ENCODE measurements at places on chromosomes 11 and 22.

- no peak for DNase-seq
Observed at GRCh38 chr11:97764193-97764592, 1256.6 kb upstream of the CNTN5 start.

DNA sequence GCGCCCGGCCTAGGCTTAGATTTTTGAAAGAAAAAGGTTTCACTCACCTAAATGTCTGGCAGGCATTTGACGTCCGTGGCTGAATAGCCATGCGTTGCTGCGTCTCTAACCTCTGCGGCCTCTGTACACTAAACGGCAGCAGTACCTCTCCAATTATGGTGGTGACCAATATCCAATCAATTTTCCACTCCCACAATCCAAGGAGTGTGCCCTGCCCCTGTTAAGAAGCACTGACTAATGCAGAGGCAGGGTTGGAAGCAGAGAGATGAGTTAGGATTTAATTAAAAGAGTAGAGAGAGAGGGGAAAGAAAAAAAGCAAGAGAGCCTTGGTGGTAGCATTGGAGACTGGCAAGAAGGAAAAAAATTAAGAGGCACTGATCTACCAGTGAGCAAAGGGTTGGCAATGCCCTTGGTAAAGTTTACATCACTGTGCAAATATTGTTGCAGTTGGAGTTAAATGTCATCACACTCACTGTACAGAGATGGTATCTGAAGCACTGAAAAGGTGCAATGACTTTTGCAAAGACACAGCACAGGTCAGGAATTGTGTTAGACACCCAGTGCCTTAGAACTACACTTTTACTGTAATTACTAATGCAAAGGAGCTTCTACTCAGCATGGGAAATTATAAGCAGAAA lies 526.7 kb downstream of the NTM start:
- no peak for DNase-seq

- no peak for DNase-seq
Observed at GRCh38 chr22:38122616-38123015, 12.1 kb upstream of the BAIAP2L2 start.

- DNase-seq = no peak
Observed at GRCh38 chr11:26078231-26078821, 253.6 kb upstream of the ANO3 start.

DNA sequence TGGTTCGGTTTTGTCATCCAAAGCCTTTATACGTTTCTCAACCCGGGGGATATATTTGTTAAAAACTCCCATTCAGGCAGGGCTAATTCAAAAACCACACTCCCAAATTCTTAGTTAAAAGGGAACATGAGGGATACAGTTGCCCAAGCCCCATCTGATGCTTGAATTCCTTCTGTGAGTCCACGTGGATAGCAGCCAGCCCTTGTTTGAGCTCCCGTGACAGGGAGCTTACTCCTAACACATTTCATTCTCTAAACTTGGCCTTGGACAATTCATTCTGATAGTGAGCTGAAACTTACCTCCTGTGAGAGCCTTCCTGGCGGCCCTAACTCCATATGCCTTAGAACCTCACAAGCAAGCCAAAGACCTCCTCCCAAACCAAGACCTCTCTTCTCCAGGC lies 357.5 kb downstream of the TENM4 start:
- no peak for DNase-seq

DNA sequence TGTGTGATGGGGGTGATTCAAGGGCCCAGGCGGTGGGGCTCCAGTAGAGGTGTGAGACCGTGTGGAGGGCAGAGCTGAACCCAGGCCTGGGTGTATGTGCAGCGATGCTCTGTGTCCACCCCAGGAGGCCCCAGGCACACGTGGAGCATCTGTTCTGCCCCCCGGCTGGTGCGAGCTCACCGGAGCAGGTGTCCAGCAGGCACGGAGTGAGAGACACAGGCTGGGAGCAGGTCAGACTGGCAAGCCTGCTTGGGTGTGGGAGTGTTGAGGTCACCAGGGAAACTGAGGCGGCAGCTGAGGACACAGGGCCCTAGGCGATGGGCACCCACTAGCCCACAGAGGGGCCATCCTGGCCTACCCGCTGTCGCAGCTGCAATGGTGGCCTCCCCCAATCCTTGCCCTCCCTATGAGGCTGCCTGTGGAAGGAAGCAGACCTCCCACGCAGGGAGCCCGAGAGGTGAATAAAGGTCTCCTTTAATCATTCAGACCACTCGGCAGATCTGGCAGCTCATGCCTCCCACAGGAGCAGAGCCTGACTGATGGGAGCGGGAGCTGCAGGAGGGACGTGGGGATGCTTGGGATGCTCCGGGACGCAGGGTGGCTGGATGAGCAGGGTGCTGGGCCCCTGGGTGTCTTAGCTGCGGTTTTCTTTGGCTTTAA lies 1165.1 kb downstream of the BRD1 start:
- no peak for DNase-seq

- DNase-seq = no peak
Observed at GRCh38 chr11:28447226-28447625, 339.0 kb downstream of the METTL15 start.

DNA sequence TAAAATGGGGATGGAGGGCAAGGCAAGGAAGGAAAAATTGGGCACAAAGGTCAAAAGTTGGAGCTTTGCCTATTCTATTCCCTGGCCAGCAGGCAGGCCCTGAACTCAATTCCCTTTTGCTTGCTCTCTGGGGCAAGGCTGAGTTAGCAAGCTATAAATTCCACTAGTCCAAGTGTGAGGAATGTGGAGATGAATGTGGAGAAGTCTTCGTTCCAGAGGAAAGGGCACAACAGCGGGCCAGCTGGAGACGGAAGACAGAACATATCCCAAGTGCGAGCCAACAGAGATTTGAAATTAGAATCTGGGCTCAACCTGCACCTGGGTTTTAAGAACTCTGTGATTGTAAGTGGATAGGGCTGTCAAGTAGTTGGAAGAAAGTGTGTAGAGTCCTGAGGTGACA lies 29.5 kb upstream of the FZD4 start:
- DNase-seq = no peak

DNA sequence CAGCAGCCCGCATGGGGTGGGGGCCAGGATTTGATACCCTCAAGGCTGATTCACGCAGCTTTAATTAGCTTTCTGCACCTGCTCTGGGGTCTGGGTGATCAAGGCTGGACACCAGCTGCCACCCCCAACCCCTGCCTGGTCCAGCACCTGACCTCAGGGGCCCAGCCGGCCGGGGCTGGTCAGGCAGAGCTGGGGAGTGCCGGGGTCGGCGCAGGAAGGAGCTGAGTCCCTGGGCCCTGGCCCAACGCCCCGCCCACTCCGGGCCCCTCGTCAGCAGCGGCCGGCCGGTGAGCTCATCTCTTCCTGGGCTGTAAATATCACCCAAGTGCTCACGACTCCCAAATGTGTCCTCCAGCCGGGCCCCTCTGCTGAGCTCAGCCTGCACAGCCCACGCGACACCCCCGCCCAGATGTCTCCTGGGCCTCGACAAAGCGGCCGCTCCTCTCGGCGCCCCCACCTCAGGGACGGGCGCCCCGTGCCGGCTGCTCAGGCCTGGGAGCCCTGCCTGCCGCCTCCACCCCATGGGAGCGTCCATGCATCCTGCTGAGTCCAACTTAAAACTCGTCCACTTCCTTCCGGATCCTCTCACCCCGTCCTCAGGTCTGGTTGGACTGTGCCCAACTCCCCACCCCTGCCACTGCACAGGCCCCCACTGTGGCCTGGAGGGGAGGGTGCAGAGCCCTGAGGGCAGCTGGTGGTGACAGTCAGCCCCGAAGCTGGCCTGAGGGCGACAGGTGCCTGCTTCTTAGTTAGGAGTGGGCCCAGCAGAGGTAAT lies 29.0 kb downstream of the RTN4R start:
- DNase-seq = no peak

GRCh38 chr11:64726867-64727530 lies 4.0 kb upstream of the NRXN2 start:
- no peak for DNase-seq

- no peak for DNase-seq
Observed at GRCh38 chr22:22122348-22123117, 122.1 kb upstream of the VPREB1 start.

DNA sequence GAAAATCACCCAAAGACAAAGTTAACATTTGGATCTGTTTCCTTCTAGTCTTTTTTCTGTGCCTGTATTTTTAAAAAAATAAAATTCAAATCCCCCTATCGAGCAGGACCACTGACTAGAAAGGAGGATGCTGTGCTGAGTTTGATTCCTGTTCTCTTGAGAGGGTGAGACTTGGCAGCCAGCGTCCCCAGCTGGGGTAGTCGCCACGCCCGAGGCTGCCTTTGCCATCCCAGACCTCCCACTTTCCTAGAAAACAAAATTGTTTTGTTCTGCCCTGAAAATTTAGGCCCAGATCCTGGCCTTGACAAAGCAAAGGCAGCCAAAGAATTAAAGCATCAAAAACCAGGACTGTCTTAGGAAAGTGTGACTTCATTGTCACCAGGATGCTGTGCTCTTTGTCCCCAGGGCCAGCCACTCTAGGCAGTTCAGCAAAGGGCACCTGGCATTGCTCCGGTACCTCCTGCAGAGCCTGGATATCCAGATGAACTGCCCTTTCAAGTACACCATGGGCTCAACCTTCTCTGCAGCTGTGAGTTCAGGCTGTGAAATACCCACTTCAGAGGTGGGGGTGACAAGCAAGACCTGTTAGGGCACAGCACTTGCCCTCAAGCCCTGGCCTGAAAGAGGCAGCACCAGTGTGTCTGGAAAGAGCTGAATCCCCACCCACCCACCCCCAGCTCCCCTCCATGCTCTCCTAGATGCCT lies 44.6 kb downstream of the KCNQ1OT1 start:
- no peak for DNase-seq

GRCh38 chr22:49532869-49533802 lies 294.5 kb downstream of the BRD1 start:
- DNase-seq = no peak

GRCh38 chr22:25837288-25837900 lies 95.4 kb downstream of the MYO18B start:
- no peak for DNase-seq

DNA sequence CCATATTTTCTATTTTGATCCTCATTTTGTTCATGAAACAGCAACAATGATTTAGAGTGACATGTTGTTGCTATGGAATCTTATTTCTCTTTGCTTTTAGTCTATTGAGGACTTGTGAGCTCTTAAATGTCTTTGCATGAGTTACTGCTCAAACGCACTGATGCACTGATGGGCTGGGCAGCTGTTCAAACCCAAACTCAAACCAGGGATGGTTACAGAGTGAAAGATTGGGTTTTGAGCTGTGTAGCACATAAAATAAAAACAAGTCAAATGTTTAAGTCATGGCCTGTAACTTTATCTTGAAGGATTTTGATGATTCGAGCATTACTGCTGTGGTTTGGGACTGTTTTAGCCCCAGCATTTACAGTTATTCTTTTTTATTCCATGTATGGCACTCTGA lies 20.1 kb upstream of the NCAM1 start:
- no peak for DNase-seq

DNA sequence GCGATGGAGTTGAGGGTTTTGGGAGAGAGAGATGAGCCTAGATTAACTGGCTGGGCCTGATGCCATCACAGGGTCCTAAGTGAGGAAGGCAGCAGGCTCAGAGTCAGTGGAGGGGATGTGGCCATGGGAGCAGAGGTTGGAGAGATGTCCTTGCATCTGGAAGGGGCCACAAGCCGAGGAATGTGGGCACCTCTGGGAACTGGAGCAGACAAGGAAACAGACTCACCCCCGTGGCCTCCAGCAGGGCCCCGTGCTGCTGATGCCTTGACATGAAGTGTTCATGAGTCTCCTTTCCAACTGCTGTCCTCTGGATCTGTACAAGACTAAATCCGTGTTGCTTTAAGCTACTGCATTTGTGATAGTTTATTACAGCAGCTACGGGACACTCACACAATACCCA lies 49.2 kb downstream of the SHISAL1 start:
- no peak for DNase-seq

- DNase-seq = no peak
Observed at GRCh38 chr11:57339328-57339727, 1.2 kb downstream of the P2RX3 start.

- no peak for DNase-seq
Observed at GRCh38 chr11:107665018-107665417, 46.8 kb downstream of the SLN start.

- no peak for DNase-seq
Observed at GRCh38 chr11:77497368-77497767, 23.5 kb upstream of the PAK1 start.

DNA sequence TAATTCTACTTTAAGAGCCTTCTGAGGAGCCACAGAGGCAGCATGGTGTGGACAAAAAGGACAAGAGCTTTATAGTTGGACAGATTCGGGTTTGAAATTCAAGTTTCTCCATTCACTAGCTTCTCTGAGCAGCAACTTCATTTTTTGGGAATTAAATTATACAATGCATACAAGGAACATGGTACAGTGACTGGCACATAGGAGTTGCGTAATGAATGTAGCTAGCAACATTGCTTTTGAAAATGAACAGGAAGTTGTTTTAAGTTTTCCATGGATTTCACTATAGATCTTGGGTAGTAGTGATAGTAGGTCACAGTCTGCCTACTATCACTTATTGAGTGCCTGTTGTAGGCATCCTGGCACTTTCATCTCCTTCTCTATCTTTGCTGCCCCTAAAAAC lies 41.0 kb upstream of the BMAL1 start:
- DNase-seq = no peak

DNA sequence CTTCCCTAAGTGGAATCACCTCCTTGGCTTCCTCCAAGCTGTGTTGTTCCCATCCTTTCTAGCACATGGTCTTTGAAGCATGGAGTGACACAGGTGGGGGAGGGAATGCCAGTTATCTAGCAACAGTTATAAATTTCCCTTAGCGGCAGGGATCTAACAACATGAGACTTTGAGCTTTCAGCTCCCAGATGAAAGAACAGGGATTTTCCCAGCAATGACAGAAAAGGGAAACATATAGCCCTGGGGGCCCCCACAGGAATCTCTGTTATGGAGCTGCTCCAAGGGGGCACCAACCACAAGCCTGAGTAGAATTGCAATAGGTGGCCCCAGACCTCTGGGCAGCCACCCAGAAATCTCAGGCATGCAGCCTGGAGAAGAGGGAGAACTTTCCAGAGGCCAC lies 163.0 kb downstream of the GRIK4 start:
- DNase-seq = no peak

- DNase-seq = no peak
Observed at GRCh38 chr22:44023404-44024287, 456 bp upstream of the PARVB start.

- peak; percentile 43 for DNase-seq
Observed at GRCh38 chr22:25334162-25334490, 114.7 kb downstream of the CRYBB2 start.

DNA sequence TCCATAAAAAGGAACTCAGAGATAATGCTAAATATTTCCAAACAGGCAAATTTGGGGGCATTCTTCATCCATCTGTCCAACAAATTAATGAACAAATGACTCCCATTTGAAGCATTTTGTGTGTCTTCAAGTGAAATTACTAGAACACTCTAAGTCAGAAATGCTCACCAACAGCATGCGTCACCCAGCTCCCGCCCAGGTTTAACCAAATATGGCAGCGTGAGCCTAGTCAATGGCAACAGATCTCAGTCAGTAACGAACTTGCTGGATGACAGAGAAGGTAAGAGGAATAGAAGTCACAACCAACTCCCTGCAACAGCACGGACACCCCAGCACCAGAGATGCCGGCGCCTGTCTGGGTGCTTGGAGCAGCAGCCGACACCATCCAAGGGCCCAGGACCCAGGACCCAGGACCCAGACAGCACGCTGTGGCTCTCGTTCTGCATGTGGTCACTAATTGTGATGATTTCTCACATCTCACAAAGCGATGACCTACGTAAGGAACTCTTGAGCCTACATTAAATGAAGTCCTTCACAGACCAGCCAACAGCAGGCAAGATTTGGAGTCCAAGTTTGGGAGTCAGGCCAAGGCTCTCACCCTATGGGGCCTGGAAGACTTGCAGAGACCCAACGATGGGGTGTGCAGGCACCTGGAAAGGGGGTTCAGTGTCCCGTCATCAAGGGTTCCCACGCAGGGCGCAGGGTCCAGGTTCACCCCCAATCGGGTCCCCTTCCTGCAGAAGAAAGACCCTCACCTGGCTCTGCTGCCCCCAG lies 556.9 kb downstream of the BRD1 start:
- DNase-seq = no peak

Data from stimulated activated CD4-positive, alpha-beta T cell treated with anti-CD3 and anti-CD28 coated beads, Interleukin-4, amount 100 ng/mL, for 4 hours (primary cell).